ENCODE measurements at places on chromosomes 5 and 9. TPM values are rescaled to one million over a fixed set of nuclear protein-coding genes. Genes with fewer than 3 reads are reported as not detected.

DNA sequence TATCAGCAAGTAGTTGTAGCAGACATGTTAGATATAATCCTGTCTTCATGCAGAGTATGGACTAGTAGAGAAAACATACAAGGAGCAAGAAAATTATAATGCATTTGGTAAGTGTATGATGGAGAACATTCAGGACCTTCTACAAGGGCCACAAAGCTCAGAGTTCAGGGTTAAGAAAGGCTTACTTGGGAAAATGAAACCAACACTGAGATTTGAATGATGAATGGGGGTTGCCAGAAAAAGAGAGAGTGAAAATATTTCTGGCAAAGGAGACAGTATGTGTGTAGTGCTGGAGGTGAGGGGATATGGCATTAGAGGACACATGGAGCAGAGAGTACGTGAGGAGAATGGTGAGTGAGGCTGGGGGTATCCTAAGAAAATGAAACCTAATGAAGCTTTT, 169.8 kb upstream of the STK32A start:
- H3K4me3 ChIP-seq = no peak overlapping the region
- H3K36me3 ChIP-seq = no peaks in the 10 kb centered on the region
- no peaks in the 10 kb centered on the region for H3K4me1 ChIP-seq
- peaks cover 40% of the 10 kb centered on the region for H3K27me3 ChIP-seq

Gene TAF1L
- total RNA-seq = not detected

Gene PCDHGC3
- total RNA-seq = 103 TPM

DNA sequence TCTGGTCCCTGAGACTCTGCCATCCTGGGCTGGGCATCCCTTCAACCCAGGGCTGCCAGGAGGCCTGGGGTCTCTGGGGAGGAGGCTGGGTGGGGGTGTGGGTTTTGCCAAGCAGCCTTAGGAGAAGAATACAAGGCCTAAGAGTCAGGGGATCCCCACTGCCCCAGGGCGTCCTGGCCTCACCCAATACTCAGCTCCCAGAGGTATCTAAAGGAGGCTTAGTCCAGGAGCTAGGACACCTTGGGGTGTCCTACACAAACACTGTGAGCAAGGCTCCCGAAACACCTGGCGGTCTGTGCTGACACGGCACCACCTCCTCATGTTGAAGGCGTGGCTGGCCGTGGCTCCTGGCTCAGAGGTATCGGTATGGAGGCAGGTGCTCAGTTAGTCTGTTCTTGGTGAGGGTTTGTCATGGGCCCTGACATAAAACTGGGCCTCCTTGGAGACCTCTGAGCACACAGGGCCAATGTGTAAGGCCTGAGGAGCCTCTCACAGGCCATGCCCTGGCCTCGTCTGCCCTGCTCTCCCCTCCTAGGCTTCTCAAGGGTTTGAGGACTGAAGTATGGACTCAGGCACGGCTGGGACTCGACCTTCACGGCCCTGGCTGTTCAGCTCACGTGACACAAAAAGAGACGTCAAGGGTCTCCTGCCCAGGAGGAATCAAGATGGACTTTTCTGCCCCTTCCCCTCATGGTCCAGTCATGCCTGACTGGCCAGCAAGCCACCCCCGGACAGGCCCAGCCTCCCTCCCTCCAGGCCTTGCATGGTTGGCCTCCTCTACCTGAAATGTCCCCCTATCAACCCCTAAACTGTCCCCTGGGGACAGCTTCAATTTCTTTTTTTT, 277.3 kb downstream of the FSTL4 start:
- DNase-seq = no peak
- H3K36me3 ChIP-seq = no peaks in the 10 kb centered on the region
- H3K27ac ChIP-seq = no peak overlapping the region
- no peak overlapping the region for H3K4me3 ChIP-seq

Gene CYLC2
- not detected for total RNA-seq

DNA sequence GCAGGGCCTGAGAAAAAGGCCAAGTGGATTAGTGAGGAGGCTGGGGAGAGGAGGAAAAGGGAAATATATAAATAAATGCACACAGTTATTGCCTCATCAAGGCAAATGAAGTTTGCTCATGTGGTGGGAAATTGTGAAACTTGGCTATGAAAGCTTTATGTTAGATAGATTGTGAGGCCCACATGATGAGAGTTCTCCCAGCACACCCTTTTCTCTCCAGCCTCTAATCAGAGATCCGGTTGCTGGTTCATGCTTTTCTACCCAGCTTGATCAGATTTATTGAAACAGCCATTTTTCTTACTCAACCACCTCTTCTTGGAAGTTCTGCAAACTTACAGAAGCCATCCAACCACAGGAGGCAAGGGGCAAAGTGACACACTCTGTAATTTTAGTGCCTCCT, 125.8 kb upstream of the KLF4 start:
- no peak overlapping the region for H3K4me3 ChIP-seq
- no peaks in the 10 kb centered on the region for H3K4me1 ChIP-seq
- H3K27me3 ChIP-seq = no peaks in the 10 kb centered on the region

Gene IL13
- total RNA-seq = not detected
